NCI-H1417 treated with DMSO at 0.1 percent for 48 hours (cell line): ENCODE measurements at places on chromosomes 1 and 21.

GRCh38 chr1:63967901-63968300 lies 194.1 kb downstream of the ROR1 start:
- DNase-seq = no peak

DNA sequence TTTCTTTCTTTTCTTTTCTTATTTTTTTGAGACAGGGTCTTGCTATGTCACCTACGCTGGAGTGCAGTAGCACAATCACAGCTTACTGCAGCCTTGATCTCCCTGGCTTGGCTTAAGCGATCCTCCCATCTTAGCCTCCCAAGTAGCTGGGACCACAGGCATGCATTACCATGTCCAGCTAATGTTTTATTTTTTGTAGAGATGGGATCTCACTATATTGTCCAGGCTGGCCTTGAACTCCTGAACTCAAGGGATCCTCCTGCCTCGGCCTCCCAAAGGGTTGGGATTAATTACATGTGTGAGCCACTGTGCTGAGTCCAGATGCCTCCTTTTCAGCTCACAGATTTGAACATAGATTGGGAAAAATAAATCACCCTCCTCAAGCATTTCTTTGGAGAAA lies 95.7 kb downstream of the UROD start:
- no peak for DNase-seq

DNA sequence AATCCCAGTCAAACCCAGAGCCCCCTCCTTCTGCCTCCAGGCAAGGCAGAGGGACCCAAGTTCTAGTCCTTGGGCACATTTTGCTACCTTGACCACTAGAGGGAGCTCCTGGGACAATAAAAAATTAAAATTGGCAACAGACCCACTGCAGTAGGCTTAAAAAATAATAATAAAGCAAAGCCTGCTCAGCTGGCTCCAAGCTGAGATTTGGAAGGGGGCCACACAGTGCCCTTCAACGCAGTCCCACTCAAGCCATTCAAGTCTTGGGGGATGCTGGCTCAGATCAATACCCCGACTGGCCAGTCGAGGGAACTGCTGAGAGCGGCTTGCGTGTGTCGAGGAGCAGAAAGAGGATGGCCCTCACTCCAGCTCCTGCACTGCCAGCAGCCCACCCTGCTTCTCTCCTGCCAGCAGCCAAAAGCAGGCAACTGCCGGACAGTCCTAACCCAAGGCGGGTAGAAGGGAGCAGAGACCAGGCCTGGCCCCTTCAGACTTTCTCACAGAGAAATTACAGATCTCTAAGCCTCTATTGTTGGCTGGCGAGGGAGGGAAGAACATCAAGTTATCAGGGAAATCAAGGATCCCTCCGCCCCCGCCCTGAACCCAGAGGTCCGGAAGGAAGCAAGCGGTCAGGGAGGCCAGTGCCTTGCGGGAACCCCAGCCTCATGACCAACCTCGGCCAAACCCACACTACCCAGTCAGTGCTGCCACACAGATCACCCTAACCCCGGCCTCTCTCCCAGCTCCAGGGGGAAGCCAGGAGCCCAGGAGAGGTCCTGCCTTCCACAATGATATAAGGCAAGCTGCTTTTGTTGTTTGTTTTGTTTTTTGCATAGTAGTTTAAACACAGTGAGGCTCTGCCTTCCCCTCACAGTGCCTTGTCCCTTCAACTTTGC lies 4.9 kb upstream of the ALDH4A1 start:
- DNase-seq = no peak

DNA sequence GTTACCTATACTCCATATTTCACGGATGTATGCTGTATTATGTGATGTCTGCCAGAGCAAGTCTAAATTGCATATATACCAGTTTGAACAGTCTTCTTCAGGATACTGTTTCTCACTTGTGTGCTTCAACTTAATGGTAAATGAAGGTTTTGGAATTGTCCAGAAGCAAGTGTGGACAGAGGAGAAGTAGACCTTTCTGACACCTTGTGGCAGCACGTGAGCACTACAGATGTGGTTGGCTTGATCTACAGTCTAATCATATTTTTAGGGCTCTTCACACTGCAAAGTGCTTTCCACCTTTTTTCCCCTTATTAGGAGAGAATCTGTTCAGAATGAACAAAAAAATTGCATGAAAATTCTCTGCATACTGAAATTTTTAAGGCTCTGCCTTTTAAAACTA lies 10.9 kb downstream of the MORC3 start:
- no peak for DNase-seq

GRCh38 chr1:173865468-173866164 lies 2.2 kb downstream of the GAS5 start:
- no peak for DNase-seq

DNA sequence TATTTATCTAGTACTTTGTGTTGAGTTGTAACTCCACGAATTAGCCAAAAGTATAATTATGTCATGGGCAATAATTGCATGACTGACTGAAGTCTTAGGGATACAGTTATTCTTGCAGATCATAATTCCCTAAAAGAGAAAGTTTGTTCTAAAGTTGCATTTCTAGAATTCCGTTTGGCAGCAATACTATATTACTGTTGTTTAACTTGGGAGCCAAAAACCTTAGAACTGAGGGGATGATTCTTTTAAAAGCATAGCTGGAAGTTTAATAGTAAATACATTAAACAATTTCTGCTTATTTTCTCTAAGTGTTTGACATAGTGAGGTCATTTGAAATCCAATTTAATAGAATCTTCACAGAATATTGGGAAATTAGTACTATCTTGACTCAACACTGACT lies 356.4 kb upstream of the ADAMTS5 start:
- no peak for DNase-seq

DNA sequence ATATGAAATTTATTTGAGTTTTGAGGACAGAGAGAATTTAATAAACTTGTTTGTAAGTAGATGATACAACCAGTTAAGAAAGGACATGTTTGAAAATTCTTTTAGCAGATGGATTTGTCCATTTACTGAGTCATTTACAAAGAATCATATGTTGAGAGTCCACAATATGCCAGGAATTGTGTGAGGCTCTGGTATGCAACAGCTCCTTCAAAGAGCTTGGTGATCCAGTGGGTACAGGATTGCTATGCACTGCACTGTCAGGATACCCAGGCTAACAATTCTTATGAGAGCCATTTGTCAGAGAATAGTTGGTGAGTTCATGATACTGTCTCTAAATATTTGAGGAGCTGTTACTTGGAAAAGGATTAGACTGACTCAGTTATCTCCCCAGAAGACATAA lies 11.0 kb downstream of the DNM3 start:
- no peak for DNase-seq

DNA sequence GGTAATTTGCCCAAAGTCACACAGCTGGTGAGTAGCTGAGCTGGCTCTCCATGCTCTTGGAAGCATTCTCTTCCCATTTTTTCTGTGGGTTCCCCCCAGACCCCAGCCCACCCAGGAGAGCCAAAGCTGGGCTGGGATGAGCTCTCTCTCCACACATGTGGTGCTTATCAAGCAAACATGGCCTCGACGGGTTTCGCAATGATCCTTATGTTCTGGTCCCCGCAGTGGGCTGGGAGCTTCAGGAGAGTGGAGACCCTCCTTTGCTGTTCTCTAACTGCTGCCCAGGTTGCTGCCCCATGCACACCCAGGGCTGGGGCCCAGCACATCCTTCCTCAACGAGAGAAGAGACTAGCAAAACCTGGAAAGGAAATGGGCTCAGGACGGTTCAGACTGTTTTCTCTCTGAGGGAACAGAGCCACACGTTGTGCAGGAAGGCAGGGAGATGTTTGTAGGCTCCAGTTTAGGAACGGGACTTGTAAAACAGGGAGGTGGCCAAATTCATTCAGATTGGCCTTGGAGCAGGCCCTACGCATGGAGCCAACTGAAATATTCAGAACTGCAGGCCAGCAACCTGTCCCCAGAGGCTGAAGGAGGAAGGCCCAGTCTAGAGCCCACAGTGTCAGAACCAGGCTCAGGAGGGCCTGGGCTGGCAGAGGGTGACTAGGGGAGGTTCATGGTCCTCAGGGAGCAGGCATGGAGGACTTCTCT lies 27.2 kb upstream of the CSF1 start:
- DNase-seq = no peak

DNA sequence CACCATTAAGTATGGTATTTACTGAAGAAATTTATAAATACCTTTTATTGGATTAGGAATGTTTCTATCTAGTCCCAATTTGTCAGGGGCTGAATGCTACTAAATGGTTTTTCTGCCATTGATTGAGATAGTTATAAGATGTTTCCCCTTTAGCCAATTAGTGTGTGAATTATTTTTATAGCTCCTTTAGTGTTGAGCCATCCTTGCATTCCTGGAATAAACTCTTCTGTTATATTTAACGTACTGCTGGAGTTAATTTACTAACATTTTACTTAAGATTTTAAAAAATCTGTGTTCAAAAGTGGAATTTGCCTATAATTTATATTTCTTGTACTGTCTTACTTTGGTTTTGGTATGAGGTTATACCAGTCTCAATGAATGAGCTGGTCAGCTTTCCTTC lies 25.4 kb upstream of the LRRC3 start:
- no peak for DNase-seq

DNA sequence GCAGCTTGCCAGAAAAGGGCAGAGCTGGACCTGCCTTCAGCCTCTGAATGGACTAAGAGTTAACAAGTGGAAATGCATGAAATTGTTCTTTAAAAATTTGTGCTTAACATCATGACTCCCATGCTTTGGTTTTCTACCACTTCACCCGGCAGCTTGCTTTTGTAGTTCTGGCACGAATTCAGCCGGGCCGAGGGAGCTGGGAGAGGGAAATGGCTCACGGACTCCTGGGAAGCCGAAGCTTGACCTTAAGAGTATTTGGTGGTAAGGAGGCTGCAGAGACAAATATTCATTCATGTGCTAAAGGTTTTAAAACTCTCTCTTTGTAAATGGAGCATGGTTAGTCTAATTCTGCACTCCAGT lies 17.2 kb upstream of the GFI1 start:
- DNase-seq = no peak

- no peak for DNase-seq
Observed at GRCh38 chr1:208569181-208569580, 325.0 kb upstream of the PLXNA2 start.

DNA sequence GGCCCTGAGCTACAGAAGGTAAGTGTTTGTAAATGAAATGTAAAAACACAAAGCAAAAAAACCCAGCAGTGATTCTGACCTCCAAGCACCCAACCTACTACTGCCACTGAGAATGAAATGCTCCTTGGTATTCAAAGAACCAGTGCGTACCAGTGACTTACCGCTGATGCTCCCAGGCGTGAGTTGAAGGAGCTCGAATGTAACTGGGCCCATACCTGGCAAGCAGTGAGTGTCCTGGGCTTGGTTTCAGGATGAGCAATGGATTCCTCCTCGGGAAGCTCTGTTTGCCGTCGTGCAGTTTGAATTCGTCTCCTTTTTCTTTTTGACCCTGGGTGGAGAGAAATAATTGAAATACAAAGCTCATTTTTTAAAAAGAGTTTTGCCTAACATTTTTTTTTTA lies 121.9 kb downstream of the ATG4C start:
- DNase-seq = no peak

- no peak for DNase-seq
Observed at GRCh38 chr1:93255222-93256079, 74.9 kb downstream of the CCDC18 start.

- DNase-seq = no peak
Observed at GRCh38 chr1:200275415-200275814, 134.4 kb downstream of the ZNF281 start.

GRCh38 chr1:33903210-33903589 lies 39.3 kb downstream of the HMGB4 start:
- DNase-seq = no peak

DNA sequence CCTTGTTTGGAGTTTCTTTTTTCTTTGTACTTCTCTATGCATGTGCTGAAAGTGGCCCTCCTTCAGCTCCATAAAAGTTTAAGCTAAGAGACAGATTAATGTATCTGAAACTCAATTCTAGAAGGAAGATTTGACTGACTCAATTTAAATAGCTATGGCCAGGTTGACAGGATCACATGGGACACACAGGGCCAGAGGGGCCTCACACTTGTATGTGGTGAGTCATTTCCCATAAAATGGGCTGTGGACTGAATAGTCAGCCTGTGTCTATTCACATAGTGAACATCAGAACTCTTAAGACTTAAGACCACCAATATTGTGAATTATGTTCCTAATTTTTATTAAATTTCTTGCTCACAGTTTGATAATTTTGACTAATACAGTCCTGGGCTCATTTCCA lies 45.7 kb upstream of the DEPDC1 start:
- DNase-seq = no peak

DNA sequence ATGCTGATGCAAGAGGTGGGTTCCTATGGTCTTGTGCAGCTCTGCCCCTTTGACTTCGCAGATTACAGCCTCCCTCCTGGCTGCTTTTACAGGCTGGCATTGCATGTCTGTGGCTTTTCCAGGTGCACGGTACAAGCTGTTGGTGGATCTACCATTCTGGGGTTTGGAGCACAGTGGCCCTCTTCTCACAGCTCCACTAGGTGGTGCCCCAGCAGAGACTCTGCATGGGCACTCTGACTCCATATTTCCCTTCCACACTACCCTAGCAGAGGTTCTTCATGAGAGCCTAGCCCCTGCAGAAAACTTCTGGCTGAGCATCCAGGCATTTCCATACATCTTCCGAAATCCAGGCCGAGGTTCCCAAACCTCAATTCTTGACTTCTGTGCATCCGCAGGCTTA lies 989.0 kb downstream of the PLA2G4A start:
- no peak for DNase-seq

DNA sequence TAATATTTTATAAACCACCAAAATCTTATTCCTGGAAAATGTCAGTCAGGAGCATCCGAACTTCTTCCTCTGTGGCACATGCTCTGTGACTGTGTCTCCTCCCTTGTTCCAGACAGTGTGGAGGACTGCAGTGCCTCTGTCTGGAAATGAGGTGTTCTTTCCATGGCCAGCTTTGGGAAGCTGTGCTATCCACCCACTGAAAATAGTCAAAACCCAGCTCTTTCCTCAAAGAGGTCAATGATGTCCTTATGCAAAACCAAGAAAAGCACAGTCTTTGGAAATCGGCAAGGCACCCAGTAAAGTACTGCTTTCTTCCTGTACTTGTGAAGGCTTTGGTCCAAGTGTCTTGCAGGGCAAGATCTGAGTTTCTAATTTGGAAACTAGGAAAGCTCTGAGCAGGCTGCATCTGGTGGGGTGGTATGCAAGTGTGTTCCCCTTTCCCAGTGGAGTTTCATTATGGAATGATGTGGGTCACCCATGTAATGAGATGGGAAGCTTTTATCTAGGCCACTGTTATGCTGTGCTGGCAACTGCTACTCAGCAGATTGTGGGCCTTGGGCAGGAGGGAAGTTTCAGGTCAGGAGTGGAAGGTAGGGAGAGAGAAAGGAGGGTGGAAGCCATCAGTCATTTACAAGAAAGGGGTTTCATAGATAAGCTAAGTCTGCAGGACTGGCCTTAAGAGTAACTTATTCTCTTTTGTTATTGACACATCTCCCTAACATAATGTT lies 6.0 kb downstream of the KIAA0040 start:
- no peak for DNase-seq

DNA sequence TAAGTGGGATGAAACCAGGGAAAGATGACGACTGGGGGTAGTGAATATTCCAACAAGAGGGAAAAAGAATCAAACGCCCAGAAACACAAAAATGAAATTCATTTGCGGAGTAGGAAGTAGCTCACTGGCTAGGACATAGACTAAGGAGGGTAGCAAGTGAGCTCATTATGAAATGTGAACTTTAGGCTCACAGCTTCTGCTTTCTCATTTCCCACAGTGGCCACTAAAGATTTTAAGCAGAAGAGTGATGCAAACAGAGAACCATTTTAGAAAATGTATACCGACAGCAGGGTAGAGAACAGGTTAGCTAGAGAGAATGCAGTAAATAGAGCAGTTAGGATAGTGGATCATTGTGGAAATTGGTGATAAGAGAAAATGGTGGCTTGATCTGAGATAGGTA lies 3.5 kb downstream of the CD48 start:
- no peak for DNase-seq

- no peak for DNase-seq
Observed at GRCh38 chr1:148383966-148384365, 99.1 kb downstream of the PPIAL4G start.
